Activated naive CD4-positive, alpha-beta T cell treated with anti-CD3 and anti-CD28 coated beads for 36 hours (primary cell): ENCODE measurements at places on chromosomes 7 and 10. TPM values are rescaled to one million over a fixed set of nuclear protein-coding genes. Genes with fewer than 3 reads are reported as not detected.

MUC3A gene
- total RNA-seq: not detected

TDRD1 gene
- 0.47 TPM for total RNA-seq

- DNase-seq: no peak
Measured at GRCh38 chr7:28889290-28889689, 68.8 kb downstream of the TRIL start.

ARHGEF5 gene
- total RNA-seq: 17.6 TPM

DNA sequence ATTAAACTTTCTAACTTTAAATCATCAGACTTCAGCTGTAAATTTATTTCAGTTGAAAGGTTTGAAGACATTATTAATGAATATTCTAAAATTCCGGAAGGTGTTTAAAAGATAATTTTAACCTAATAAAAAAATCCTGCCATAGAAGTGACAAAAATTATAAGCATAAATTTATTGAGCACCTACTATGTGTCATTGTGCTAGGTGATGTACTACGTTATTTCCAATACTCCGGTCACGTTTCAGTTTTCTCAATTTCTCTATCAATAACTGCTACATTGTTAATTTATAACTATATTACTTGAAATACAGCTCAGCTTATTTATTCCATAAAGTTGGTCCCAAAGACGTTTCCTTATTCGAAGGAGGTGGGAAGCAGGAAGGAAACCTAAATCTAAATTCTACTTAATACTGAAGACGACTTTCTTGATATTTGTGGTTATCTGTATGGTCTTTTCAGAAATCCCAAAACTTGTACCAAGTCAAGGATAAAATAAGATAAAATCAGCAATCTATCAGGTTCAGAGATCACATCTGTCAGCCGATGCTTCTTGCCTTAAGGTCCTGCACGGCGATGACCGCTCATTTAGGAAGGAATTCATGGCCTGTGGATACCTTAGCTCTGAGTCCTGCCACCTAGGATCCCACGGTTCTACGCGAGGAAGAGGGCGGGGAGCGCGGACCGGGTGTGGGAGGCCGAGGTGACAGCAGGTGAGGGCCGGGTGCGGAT lies 1.2 kb upstream of the ZEB1 start:
- DNase-seq: no peak

- DNase-seq: no peak
Measured at GRCh38 chr10:1070919-1071318, 14.7 kb downstream of the WDR37 start.

DNA sequence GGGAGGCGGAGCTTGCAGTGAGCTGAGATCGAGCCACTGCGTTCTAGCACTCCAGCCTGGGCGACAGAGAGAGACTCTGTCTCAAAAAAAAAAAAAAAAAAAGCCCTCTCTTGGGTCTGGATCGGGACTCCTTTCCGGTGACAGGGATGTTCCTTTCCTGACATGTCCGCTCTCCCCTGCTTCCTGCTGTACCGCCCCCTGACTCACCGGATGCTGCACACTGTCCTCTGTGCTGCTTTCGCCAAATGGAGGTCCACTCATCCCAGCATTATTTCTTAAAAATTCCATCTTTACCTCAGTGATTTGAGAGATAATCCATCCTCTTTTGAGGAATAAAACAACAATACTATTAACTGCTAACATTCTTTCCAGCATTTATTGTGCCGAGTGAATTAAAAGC lies 113.8 kb upstream of the EEPD1 start:
- DNase-seq: no peak

GRCh38 chr7:91031757-91032156 lies 232.5 kb upstream of the FZD1 start:
- DNase-seq: no peak

DNA sequence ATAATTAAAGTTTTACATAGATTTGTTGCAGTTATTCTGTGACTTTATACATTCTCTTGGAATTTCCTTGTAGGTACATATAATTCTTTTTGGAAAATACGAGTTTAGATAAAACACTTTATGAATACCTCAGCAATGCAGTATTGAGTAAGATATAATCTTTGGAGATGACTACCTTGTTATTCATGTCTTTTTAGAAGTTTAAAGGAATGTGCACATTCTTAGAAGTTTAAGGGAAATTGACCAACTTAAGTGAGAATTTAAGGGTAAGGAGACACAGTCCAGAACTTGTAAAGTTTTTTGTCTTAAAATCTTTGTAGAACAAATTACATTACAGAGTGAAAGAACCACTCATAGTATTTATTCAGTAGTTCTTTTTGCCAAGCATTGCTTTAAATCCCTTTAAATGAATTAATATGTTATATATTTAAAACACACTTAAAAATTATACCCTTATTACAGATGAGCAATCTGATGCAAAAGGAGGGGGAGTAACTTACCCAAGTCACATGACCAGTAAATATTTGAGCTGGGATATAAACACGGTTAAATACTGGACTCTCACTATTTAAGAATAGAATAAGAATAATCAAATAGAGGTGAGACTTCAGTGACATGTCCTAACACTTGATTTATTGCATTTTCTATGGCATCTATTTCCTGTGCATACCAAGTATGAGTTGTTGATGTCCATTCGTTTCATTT lies 139.5 kb upstream of the FERD3L start:
- no peak for DNase-seq

JCAD gene
- not detected for total RNA-seq

- peak; percentile 75 for DNase-seq
Measured at GRCh38 chr7:7201578-7202374, 19.4 kb downstream of the C1GALT1 start.

TMEM213 gene
- total RNA-seq: not detected

GRCh38 chr7:26627891-26628341 lies 236.5 kb downstream of the SKAP2 start:
- DNase-seq: no peak

DNA sequence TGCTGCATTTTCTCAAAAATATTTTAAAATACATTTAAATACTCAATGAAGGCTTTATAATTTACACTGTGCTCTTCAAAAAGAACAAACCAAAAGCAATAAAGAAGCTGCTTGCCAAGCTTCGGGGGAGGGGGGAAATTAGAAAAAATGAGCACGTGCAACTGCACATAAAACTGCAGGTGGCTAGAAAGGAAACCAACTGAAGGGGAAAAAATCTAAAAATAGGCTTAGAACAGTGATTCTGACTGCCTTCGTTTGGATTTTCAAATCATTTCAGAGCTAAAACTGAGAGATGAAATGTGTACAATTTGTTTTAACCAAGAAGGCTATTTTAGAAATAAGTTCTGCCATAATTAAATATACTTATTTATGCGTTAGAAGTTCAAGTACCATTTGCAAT lies 61.4 kb downstream of the ABI1 start:
- DNase-seq: peak; percentile 44

DNA sequence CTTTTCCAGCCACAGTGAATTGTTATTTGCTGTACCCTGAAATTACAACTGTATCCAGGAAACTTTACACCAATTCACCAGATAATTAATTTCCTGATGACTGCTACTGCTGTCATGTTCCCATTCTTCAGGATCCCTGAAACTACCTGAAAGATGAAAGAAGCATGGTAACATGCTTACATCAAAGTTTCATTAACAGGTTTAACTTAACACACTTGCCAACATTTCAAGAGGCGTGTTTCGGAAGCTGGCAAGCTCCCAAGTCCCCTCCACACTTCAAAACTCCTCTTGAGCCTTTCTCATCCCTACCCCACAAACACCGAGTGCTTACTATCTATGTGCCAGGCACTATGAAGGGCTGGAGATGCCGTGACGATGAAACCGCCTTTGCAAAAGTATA lies 88.6 kb downstream of the MPP7 start:
- DNase-seq: no peak

GRCh38 chr7:90178679-90179278 lies 24.5 kb downstream of the STEAP1 start:
- DNase-seq: peak; percentile 63

- DNase-seq: no peak
Measured at GRCh38 chr10:26372513-26373354, 65.4 kb upstream of the APBB1IP start.

GRCh38 chr7:136890399-136890798 lies 21.9 kb downstream of the CHRM2 start:
- DNase-seq: no peak

TMEM236 gene
- total RNA-seq: not detected

KDM7A gene
- 27.4 TPM for total RNA-seq
